Activated CD4-positive, CD25-positive, alpha-beta regulatory T cell (primary cell): ENCODE measurements at places on chromosomes 1 and 21.

GRCh38 chr1:43395523-43395922 is 5.8 kb downstream of the SZT2 start:
- no peak for DNase-seq

DNA sequence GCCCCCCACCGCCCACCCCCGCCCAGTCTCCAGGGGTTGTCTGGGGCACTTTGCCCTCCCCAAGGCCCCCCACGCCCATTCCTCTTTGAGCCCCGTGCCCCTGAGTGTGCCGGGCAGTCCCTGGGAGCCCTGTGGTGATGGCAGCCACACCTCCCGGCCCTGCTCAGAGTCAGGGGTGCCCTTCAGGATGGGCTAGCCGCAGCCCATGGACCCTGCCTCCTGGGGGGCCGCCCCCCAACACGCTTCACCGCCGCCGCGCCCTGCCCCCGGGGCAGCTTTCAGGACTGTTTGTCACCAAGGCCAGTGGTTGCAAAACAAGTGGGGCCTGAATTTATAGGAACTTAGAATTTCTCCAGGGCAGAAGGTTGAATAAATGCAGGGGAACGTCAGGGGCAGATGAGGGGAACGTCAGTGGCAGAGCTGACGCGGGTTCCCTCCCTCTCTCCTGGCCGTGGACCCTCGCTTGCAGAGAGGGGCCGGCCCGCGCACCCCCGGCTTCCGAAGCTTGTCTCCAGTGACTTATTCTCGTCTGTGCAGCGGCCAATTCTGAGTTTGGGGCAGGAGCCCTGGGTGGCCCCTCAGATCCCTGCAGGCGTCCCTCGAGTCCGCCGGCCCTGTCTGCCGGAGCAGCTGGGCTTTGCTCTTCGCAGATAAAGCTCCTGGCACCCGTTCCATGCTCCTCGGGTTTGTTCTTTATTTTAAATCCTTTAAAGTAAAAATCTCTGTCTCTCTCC is 41.2 kb upstream of the ADARB1 start:
- DNase-seq = no peak

DNA sequence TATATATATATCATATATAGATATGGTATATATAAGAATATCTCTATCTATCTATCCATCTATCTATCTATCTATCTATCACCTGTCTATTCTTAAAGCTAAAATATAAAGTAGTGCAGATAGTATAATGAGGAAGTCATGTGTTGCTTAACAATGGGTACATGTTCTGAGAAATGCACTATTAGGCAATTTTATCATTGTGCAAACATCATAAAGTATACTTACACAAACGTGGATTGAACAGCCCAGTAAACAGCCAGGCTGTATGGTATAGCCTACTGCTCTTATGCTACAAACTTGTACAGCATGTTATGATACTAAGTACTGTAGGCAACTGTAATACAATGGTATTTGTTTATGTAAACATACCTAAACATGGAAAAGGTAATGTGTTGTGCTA is 621.0 kb upstream of the NCAM2 start:
- no peak for DNase-seq

GRCh38 chr1:75855010-75855409 is 58.3 kb downstream of the MSH4 start:
- no peak for DNase-seq

- no peak for DNase-seq
Observed at GRCh38 chr21:42010507-42011495, 641 bp upstream of the ZBTB21 start.

- DNase-seq = no peak
Observed at GRCh38 chr21:24994717-24995116, 612.6 kb downstream of the MRPL39 start.

DNA sequence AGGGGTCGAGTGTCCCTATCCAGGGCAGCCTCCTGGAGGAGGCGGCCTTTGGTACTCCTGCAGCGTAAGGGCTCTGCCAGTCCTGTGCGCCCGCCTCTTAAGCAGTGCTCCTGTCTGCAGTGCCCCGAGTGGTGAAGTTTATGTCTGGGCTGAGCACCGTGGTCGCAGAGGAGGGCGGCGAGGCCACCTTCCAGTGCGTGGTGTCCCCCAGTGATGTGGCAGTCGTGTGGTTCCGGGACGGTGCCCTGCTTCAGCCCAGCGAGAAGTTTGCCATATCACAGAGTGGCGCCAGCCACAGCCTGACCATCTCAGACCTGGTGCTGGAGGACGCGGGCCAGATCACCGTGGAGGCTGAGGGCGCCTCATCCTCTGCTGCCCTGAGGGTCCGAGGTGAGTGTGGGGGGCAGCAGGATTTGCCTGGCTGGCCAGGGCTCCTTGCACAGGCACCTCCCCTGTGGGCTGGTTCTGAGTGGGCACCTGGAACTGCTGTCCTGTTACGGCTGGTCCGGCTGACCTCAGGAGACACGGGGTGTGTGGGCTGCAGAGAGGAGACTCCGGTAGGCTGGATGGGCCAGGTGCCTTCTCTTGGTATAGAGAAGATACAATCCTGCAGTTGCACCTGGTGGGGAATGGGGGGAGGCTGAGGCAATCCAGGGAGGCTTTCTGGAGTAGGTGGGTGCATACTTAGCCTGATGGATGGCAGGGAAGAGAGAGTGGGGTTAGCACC is 66.8 kb downstream of the OBSCN start:
- DNase-seq = no peak
